GOT3 (cell line): ENCODE measurements at places on chromosomes 1 and 21.

- no peak for DNase-seq
Measured at GRCh38 chr1:59013928-59014279, 230.1 kb upstream of the JUN start.

DNA sequence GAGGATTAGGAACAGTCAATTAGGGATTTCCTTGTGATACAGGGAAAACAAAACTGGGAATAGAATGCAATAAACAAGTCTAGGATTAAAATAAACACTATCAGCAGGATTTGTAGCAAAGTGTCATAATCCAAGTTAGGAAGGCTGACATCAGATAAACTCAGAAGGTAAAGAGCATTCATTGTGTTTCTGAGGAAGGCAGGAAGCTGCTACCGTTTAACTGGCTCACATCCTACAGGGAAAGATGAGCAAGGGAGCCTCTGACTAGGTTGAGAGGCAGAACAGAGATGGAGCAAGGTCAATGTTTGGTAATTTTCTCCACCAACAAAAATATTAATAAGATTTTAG, 124.7 kb downstream of the POU2F1 start:
- DNase-seq, result no peak

DNA sequence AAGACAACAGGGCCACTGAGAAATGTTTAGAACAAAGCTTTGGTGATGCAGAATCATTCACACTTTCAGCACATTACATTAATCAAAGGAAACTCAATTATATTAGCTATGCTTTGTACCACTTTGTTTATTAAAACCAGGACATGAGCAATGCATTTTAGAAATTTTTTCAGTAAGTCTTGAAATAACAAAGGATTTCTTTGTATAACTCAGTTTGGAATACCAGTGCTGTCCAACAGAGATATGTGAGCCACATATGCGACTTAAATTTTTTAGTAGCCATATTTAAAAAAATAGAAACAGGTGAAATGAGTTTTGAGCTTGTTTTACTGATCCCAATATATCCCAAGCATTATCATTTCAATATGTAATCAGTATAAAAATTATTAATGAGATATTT, 18.8 kb upstream of the F3 start:
- no peak for DNase-seq

GRCh38 chr1:45687754-45688740, at the start of gene TMEM69:
Gene TMEM69 (plus strand): TSS chr1:45688181. CDS start chr1:45691069, 2,888 bp downstream.
- peak; percentile 36 for DNase-seq

- DNase-seq, result no peak
Measured at GRCh38 chr1:101295209-101295608, 58.4 kb downstream of the S1PR1 start.

DNA sequence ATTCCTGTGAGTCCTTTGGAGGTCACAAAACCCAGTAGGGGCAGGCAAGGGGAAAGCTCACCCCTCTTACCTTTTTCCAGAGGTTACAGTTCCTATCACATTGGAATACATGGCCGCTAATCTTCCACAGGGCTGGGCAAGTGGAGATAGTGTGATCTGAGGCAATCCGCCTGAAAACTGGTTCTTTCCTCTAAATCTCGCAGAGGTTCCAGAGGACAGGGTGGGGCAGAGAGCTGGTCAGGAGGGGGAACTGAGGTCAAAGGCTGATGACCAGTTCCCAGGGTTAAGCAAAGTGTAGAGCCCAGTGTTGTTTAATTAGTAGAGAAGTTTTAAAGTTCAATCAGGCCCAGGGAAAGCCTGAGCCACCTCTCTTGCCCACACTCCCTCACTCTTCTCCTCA, at the start of gene SERPINC1:
TSS of gene SERPINC1 (minus strand) at position 179 of the 400 bp plus-strand sequence. CDS start at position 111, 68 bp downstream.
- DNase-seq, result no peak

- no peak for DNase-seq
Measured at GRCh38 chr1:180970333-180971079, 52.2 kb downstream of the STX6 start.

GRCh38 chr1:32988665-32989064, 24.1 kb upstream of the RNF19B start:
- no peak for DNase-seq

GRCh38 chr1:20405893-20406604, 80.0 kb downstream of the CAMK2N1 start:
- DNase-seq, result peak; percentile 38
